ENCODE measurements at places on chromosomes 12 and 14.

GRCh38 chr12:130877333-130877732 is 5.5 kb downstream of the RAN start:
- DNase-seq = no peak

DNA sequence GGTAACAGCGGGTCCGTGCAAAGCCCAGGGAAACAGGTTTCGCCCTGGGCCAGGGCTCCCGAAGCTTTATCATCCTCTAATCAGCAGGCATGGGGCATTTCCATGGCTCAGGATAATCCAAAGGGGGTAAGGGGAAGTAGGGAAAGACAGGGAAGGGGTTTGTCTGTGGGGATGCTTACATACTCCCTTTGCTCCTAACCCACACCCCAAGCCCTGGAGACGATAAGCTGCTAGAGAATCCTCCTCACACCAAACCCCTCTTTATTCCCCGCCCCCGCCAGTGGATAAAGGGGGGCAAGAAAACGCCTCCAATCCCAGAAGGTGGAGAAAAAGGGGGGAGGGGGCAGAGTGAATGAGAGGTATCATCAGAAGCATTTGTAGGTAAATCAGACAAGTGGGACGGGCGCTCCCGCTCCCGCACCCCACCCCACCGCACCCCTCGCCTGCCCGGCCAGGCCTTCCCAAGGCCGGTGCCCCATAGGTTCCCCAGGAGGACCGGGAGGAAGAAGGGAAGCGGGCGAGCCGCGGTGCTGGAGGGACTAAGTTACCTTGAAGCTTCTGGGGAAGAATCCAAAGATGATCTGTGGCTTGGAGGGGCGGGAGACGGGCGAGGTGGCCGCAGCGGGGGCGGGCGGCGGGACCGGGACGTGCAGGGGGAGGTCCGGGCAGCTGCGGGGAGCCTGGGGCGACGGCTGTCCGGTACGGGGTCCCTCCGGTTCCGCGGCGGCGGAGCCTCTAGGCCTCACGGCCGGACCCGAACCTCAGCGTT is 762 bp downstream of the PPP2R5E start:
- DNase-seq = no peak

DNA sequence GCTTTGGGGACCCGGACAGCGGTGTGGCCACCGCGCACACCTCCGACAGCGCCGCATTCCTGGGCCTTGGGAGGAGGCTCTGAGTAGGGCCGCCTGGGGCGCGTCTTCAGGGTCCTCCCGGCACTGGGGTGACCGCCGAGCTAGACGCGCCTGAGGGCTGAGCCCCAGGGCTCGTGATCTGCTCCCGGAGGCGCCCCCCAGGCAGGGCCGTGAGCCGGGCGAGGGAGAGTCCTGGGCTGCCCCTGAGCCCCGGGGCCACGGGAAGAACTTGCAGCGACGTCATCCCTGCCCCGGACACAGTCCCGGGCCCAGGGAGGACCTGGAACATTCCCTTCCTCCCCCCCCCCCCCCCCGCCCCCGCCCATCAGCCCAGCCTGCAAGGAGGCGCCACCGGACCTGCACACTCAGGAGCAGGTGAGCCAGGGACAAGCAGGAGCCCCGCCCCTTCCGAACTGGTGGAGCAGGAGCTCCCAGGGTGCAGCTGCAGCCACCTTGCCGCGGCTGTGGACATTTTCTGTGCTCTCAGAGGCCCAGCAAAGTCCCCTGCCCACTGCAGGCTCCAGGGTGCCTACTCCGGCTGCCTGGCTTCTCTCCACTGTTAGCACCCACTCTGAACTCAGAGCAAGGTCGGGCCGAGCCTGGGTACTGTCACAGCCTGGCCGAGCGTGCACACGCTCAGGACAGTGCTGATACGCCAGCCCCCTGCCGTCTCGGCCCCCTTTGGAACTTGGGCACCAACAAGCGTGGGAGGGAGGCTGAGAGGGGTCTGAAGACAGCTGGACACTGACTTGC is 50.7 kb downstream of the A2M start:
- peak; percentile 41 for DNase-seq

- DNase-seq = no peak
Observed at GRCh38 chr12:107057071-107057834, 36.1 kb downstream of the CRY1 start.

- DNase-seq = no peak
Observed at GRCh38 chr14:55645145-55645544, 65.1 kb downstream of the KTN1 start.

DNA sequence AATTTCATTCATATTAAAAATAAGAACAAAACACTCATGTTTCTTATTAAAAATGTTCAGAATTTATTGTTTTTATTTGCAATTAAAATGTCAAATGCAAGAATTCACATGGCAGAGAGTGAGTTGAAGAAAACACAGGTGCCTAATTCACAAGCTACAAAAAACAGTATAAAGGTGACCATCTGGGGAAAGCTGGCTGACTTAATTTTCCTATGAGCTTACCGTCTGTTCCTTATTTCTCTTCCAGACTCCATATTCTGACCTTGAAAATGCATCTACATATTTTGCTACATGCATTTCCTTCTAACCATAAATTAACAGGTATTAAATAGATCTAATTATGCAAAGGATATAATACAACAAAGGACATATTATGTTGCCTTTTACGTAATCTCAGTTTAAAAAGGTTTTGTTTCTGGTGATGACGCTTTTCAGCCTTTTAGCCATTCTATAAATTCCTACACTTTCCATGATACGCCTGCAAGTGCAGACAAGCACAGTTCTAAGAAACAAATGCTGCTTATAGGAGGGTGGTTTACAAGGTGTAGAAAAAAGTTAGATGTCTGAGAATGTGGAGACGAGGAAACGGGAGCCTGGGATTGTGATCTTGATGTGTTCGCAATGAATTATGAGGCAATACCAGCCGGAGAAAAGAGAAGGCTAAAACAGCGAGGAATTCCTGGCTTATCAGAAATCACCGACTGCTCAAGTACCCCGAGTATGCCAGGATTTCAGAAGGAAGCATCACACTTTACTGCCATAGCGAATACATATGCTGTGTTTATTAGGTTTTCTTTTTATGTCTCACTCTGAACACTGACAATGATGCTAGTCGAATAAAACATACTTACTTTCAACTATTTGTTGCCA is 24.6 kb downstream of the LIN7A start:
- DNase-seq = no peak

DNA sequence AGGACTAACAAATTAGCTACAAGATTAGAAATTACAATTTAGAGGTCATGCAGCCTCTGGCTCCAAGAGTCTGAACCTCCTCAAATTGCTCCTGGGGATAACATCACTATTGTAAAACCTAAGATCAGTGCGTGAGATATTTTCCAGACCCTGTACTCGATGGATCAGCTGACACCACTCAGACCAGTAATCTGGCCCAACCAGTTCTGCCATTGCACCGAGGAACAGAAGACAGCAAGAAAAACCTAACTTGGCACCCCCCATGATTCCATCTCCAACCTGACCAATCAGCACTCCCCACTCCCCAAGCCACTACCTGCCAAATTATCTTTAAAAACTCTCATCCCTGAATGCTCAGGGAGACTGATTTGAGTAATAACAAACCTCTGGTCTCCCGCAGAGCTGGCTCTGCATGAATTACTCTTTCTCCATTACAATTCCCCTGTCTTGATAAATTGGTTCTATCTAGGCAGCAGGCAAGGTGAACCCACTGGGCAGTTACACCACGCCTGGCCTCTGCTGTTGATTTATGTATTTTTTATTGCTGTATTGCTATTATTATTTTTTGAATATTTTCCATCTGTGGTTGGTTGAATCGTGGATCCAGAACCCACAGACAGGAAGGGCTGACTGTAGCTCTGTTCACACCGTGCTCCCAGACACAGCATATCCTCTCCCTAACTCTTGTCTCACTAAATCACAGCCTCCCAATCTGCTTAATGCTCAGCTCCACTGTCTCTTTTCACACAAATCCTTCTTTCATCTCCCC is 9.2 kb downstream of the HEBP1 start:
- no peak for DNase-seq

DNA sequence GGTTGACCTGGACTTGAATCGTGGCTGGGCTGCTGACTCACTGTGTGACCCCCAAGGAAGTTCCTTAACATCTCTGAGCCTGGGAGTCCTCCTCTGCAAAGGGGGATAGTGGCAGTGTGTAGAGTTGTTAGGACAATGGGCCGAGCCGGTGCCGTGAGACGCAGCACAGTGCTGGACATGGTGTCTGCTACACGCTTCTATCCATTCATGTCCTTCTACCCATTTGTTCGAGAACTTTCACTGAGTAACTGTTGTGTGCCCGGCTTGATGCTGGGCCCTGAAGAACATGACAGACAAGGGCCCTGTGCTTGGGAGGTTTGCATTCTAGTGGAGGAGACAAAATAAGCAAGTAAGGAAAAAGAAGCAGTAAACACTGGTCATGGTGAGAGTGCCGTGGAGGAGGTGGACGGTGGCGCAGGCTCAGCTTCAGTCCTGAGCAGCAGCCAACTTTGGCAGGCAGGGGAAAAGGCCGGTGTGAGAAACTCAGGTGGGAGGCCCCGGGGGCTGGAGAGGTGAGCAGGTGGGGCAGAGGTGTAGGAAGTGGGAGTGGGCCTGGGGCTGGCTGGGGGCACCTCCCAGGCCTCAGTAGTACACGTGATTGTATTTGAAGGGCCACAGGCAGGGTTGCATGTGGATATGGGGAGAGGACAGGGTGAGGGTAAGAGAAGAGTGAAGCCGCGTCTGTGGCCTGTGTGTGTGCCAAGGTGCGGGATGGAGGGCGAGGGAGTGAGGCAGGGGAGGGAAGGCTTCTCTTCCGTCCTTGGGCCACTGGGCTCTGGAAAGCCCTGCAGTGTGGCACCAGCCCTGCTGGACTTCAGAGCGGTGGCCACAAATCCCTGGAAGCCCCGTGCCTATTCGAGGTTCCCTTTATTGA is 13.8 kb downstream of the VASH1 start:
- DNase-seq = no peak

DNA sequence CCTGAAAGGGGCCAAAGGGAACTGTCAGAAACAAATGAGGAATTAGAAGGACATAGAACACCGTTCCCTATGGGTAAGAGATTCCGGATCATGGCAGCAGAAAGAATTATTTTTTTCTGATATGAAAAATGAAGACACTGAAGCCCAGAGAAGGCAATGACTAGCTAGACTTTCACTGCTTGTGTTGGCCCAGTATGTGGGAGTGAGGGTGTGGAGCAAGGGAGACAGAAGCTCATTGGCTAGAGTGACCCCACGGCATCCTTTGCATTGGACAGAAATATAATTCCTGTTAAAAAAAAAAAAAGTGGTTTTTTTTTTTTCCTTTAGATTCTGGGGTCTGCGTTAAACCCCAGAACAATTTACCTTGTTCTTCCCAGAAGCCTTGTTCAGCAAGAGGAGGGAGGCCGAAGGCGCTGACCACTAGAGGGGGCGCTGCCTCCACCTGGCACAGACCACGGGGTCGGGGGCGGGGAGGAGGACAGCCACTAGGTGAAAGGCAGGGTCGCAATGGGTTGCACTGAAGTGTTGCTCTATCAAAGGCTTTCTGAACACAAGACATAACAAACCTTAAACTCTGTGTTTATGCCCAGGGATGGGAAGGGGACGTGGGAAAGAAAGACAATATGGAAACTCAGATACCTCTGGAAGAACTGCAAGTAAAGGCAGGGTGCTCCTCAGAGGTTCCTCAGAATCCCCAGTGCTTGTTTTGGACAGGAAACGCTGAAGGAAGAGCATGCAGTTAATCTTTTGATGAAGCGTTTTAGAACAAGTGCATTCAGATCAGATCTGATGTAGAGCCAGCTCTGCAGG is 156.8 kb downstream of the KCNA5 start:
- no peak for DNase-seq

DNA sequence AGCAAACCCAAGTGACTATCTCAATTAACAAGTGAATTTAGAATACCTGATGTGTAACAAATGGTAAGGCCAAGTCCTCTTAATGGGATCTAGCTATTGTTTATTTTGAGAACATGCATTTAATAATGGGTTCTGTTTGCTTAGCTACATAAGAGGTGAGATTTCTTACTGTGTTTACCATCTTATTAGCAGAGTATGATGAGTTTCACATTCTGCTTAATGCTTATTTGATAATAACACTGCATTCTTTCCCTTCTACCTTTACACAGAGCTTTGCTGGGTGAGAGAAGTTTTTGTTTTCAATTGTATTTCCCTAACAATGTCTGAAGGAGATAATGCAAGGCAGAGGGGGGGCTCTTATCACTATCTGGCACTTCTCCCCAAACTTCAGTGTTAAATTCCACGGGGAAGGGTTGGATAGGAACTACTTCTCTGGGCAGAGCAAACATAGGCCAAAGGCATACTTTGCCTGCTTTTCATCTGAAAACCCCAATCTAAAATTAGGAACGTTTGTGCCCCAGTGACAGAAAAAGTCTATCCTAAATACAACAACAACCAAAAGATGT is 129.0 kb upstream of the ATXN7L3B start:
- no peak for DNase-seq

- DNase-seq = no peak
Observed at GRCh38 chr12:68081561-68081960, 78.0 kb downstream of the IFNG start.

DNA sequence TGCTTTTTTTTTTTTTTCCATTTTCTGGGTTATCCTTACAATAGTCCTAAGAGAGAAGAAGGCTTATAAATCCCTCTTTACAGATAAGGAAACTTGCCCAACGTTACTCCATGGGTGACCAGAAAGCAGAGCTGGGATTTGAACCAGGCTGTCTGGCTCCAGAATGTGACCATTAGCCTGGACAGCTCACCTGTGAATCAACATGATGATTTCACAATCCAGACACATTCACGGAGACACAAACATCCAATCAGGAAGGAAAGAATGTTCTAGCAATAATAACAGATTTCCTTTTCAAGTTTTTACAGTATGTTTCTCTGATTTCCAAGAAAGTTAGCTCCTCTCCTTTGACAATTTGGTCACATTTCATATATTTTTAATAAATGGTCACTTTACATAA is 118.3 kb downstream of the GALC start:
- no peak for DNase-seq

- no peak for DNase-seq
Observed at GRCh38 chr12:7869137-7869536, 3.6 kb downstream of the SLC2A14 start.

- no peak for DNase-seq
Observed at GRCh38 chr14:102870994-102871831, 51.2 kb upstream of the AMN start.

- DNase-seq = no peak
Observed at GRCh38 chr14:65575389-65575788, 162.9 kb downstream of the FUT8 start.

- DNase-seq = no peak
Observed at GRCh38 chr12:51926064-51926632, 18.8 kb downstream of the ACVRL1 start.

DNA sequence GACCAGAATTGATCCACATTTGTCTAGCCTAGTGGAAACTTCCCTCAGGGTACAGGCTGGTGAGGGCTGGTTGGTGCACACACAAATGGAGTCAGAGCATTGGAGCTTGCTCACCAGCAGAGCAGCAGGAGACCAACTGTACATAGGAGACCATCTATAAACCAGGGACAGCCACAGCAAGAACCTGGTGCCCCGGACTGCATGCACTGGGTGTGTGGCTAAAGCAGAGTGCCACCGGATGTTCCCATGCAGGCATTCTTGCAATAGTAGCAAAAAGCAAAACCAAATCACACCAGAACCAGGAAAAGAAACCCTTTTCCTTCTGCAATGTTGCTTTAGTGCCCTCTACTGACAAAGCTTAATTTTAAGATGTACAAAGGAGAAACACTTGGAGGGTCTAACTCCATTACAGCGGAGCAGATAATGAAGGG is 136.4 kb downstream of the MDGA2 start:
- no peak for DNase-seq

- no peak for DNase-seq
Observed at GRCh38 chr14:22668417-22668816, 24.3 kb upstream of the OR6J1 start.

- no peak for DNase-seq
Observed at GRCh38 chr12:6494968-6495367, 1.1 kb downstream of the NCAPD2 start.
